T-helper 17 cell (primary cell): ENCODE measurements at places on chromosomes 7 and 10.

DNA sequence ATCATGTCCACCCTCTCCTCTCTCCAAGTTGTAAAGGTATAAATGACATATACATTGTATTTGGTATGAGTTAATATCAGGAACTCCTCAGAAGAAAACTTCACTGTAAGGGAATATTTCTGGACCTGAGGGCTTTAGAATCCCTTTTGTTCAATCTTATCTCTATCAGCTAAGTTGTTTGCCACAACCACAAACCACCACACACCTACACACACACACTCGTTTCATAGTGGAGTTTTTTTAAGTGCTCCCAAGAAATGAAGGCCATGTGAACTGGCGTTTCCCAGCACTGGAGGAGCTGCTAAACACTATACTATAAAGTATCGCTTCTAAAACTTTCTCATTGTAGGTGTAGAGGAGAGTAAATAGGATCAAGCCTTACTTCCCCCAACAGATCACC is 64.8 kb upstream of the GHITM start:
- DNase-seq = no peak

GRCh38 chr7:27661811-27662489 is 733 bp downstream of the HIBADH start:
- DNase-seq = no peak

DNA sequence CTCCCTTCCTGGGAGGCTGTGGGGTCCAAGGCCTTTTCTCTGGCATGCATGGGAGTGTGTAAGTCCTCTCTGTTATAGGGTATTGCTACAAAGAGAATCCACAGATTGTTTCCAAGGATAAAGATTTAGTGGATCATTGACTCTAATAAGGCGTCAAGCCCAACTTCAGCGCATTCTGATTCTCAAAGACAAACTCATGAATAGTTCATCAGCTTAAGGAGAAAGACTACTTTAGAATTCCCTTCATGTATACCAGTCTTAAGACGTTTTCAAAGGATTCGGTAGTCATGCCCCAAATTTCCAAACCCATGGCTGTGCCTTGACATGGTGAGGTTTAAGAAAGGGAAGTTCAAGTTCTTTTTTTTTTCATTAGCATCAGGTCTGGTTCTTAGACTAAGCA is 46.6 kb upstream of the ABLIM1 start:
- DNase-seq = no peak

DNA sequence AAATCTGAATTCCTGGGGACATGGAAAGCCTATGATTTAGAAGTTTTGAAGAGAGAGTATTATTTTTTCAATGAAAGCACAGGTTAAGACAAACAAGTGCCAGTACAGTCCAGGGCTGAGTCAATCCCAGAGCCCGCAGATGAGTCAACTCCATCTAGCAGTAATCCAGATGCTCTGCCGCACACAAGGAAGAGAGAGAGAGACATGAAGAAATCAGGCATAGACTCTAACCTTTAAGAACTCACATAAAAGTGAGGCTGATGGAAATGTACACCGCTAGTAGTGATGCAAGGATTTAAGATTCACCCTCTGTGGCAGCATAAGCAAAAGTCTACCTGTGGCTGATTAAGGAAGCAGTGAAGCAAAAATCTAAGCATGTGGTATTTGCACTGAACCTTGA is 651.5 kb downstream of the TNS3 start:
- no peak for DNase-seq

DNA sequence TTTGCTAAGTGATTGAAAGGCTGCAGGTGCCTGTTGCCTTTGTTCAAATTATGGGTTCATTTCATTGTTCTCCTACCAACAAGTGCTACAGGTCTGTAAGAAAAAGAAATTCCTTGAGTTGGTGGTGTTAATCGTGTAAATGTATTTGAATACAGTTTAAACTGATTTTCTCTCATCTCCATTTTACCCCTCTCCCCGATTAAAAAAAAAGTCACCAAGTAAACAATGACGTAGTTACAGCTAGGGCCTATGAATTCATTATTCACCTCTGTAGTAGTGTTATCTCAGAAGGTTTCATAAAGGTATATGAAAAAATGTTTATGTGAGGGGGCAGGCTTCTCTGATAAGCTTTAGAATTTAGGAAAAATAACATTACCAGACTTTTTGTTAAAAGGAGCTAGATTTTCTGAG is 1.1 kb downstream of the REEP3 start:
- no peak for DNase-seq

- DNase-seq = no peak
Observed at GRCh38 chr10:86106616-86107015, 260.0 kb downstream of the GRID1 start.

DNA sequence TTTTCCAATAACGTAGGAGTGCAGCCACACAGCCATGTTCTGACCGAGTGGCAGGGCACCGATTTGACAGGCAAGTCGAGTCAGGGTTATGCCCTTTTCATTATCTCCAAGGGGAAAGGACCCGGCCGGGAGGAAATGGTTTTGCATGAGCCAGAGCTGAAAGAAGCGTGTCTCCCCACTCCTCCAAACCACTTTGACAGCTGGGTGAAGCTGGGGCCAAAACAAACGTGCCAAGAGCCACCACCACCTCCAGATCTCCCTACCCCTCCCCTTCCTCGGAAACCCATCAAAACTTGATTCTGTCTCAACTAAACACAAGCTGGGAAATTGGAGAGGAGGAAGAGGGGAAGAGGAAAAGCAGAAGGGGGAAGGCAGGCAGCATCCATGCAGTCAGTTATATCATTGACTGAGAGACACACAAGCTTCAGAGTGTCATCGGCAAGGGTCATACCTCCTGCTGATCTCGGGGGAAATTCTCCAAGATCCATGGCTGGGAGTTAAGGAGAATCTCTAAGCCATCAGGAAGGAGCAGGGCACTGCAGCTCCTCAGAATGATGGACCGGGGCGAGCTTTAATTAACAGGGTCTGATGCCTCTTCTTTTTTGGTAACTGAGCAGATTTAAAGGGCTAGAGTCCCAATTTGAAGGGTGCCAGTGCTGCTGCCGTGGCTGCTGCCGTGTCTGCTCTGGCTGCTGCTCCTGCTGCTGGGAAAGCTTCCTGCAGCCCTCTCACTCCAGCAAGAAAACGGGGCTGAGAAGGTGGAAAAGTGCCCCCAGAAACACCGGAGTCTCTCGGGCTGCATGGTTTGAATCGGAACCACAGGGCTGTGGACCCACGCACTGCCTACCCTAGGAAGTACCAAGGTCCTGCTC is 34.7 kb upstream of the CALN1 start:
- DNase-seq = no peak

DNA sequence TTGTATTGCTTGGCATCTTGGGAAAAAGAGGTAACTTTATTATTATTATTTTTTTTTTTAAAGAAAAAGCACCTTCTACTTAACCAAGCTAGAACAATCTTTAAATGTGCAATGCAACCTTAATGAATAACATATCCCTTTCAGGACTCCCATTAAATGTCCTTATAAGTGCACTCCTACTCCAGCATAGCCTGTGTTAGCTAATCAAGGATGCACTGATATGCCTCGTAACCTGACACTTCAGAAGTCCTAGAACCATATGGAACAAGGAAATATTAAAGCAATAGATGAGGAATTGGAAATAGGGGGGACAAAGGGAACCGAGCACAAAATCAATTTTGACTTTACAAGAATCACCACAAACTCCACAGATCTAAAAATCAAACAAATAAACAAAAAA is 522.4 kb downstream of the PARD3 start:
- no peak for DNase-seq

- DNase-seq = no peak
Observed at GRCh38 chr7:11538751-11539299, 293.2 kb downstream of the THSD7A start.

DNA sequence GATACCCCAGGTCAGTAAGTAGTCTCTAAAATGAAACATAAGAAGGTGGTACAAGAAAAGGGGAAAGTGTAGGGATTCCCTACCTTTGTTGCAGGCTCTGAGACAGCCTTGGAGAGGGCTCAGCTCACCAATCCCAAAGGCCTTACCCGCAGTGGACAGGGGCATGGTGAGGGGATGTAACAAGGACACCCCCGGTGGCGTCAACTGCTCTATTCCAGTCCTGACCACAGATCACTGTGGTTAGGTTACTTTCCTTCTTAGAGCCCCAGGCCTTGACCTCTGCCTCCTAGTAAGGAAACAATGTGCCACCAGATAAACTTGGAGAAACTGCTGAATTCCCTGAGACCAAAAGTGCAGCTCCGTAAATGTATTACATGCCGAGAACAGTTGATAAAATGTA is 17.5 kb downstream of the PLXNA4 start:
- no peak for DNase-seq

DNA sequence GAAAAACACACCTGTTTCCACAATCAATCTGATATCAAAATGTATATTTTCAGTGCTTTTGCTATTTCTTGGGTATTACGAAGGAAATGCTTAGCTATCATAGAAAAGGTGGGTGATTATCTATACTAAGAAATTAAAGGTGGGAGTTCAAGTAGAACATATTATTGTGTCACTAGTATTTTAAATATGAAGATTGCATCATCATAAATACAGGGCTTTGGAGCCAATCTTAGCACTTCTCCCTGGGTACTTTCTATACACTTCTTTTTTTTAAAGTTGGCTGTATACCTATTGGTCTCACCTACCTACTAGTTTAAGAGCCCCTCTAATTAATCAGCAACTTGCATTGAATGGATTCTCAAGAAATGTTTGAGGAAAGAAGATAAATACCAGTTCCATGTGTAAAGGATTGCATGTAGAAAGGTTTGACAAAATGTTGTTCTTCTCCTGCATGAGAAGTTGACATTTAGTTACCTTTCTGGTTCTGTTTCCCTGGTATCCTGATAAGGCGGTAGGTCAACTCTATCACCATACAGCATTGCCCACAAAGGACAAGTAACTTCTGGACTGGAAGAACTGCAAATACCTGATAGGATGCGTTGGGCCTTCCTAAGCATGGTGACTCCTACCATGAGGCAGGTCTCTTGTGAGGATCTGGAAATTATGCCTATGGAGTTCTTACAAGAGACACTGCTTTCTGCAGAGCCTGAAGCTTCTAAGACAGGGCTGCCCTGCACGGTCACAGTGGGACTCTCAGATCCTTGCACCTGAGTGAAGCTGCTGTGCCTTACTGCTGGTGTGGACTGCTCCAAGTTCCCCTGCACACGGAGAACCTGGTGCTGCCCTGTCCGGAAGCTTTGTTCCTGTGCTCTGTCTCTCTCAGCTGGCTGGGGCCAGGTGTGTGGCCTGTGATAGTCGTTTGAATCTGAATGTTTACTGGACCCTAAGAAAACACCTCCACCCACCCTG is 32.1 kb upstream of the PDSS1 start:
- DNase-seq = no peak

GRCh38 chr7:100570954-100571828 is 2.5 kb downstream of the SAP25 start:
- DNase-seq = no peak

GRCh38 chr10:33416691-33417090 is 82.2 kb upstream of the NRP1 start:
- no peak for DNase-seq

DNA sequence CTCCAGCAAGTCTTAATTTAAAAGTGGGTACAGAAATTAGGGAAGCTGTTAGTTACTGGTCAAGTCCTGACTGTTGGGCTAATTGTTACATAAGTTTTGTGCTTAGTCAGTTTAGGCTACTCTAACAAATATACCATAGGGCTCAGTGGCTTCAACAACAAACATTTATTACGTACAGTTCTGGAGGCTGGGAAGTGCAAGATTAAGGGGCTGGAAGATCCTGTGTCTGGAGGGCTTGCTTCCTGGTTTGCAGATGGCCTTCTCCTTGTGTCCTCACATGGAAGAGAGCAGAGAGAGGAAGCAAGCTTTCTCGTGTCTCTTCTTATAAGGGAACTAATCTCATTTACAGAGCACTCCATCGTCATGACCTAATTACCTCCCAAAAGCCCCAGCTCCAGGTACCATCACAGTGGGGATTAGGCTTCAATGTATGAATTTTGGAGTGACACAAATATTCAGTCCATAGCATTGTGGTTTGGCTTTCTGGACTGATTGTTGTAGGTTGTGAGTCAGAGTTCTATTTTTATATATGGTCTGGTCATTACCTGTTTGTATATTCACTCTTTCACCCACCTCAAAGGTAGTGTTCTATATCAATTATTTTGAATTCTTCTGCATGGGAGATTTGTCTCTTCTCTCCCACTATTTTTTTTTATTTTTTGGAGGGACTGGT is 17.1 kb downstream of the ST7 start:
- no peak for DNase-seq

DNA sequence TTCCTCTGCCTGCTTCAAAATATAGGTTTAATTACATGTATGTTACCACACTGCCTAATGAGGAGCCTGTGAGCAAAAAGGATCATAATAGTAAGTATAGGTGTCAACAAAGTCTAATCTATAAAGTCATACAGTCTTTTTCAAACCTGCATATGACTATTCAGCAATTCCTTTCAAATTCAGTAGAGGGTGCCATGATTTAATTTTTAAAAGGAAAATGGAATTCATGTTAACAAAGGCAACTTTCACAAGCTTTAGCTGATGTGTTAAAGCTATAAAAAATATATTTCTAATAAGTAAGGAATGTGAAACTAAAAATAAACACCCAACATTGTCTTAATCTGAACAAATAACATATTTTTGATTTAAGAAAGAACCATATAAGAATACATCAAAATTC is 52.1 kb downstream of the MPP7 start:
- DNase-seq = no peak

GRCh38 chr7:6642239-6642839 is 5.2 kb downstream of the ZNF316 start:
- no peak for DNase-seq

GRCh38 chr10:6114299-6114698 is 25.5 kb downstream of the RBM17 start:
- no peak for DNase-seq

GRCh38 chr7:27152816-27153442 is 546 bp upstream of the HOXA3 start:
- no peak for DNase-seq

GRCh38 chr10:6177880-6178281 is 24.9 kb upstream of the PFKFB3 start:
- DNase-seq = no peak

DNA sequence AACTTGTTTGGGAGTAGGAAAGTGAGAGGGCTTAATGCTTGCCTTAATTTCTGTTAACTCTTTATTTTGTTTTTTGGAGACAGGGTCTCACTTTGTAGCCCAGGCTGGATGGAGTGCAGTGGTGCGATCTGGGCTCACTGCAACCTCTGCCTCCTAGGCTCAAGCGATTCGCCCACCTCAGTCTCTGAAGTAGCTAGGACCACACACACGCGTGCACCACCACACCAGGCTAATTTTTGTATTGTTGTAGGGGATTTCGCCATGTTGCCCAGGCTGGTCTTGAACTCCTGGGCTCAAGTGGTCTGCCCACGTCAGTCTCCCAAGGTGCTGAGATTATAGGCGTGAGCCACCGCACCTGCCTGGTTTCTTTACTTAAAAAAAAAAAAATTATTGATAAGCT is 1.9 kb downstream of the PPP2R2D start:
- no peak for DNase-seq
